Fibroblast of lung (primary cell): ENCODE measurements at places on chromosomes 16 and 17. TPM values are rescaled to one million over a fixed set of nuclear protein-coding genes. Genes with fewer than 3 reads are reported as not detected.

Gene LGALS9
- 0.51 and 1.7 TPM in 2 replicates for total RNA-seq

Gene SLC35G6
- total RNA-seq: not detected in 2 replicates

Gene PLD6
- total RNA-seq: 6.7 and 7.8 TPM in 2 replicates

Gene SEZ6L2
- total RNA-seq: 1.8 and 2.6 TPM in 2 replicates

Gene ASGR1
- 0.66 and 0.77 TPM in 2 replicates for total RNA-seq

Gene GPR139
- total RNA-seq: not detected in 2 replicates

Gene TUBB3
- total RNA-seq: 253 and 294 TPM in 2 replicates

Gene CACNG3
- not detected in 2 replicates for total RNA-seq

Gene ERN2
- total RNA-seq: under 0.01 and 0.83 TPM in 2 replicates

Gene TMEM92
- under 0.01 TPM in 1 of 2 replicates, not detected in the other for total RNA-seq
